ENCODE measurements at places on chromosomes 4 and X.

DNA sequence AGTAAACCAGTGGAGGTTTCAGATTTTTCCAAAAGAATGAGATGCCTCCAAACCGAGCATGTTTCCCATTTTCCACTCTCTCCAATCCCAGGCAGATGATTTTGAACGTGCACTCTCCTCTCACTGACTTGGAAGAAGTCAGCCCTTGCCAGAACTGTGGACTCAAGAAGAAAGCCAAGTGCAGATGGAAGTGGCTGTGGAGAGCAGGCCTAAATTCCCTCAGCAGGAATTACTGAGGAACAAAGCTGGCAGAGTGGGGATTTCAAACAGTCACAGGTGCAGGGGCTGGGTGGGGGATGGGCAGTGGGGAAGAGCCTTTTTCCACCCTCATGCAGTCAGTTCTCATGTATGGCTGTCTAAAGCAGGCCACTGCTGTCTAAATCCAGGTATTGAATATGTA lies 83.5 kb upstream of the PLAC1 start:
- DNase-seq: no peak

DNA sequence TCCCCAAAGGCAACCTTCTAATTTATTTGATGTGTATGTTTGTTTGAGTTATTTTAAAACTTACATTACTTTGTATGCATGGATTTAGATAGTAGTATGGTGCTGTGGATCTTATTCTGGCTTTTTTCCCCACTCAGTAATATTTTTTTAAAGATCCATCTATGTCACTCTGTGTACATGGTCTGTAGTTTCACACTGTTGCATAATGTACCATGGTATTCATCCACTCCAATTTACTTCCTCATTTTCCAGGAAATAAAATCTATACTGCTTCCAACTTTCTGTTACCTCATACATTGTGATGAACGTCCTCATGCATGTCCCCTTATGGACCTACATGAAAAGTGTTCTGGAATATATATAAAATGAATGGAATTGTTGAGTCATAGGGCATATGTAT lies 17.6 kb downstream of the ARMCX2 start:
- DNase-seq: no peak

DNA sequence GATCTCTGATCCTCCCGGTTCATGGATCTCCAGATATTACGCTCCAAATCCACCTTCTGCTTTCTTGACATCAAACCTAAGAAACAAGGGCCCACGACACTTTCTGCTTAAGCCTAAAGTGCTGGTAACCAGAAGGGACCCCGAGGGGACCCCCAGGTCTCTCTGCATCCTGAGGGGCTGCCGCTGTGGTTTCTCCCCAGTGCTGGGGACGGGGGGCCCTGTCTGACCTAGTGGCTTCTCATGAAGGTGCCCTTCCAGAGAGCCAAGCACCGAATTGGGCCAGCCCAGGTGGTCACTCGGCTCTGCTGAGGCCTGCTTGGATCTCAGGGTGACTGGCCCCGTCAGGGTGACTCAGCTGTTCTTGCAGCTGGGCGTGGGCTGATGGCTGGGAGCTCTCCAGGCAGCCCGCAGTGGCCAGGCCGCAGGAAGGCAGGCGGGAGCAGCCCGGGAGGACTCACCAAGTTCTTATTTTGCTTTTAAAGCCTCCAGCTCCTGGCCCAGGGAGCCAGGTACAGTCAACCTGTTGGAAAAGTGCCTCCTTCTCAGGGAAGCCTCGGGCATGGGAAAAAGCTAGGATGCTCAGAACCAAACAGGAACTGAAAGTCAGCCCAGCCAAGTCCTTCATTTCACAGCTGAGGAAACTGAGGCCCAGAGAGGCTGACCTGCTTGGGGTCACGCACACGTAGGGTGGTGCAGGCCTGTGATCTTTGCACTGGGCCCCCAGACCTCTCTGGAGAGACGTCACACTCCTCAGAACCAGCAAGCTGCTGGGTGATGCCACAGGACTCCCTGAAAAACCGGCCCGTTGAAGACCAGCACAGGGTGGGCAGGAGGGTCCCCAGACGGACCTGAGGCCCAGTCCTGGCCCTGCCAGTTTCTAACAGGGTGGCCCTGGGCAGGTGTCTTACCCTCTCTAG lies 16.7 kb downstream of the BLOC1S4 start:
- DNase-seq: no peak

- no peak for DNase-seq
Observed at GRCh38 chr4:26955241-26955640, 94.6 kb downstream of the STIM2 start.

GRCh38 chr4:47816748-47817147 lies 21.1 kb downstream of the CORIN start:
- no peak for DNase-seq

- DNase-seq: no peak
Observed at GRCh38 chr4:39068907-39069306, 6.9 kb downstream of the KLHL5 start.

- no peak for DNase-seq
Observed at GRCh38 chrX:88355252-88355651, 391.8 kb upstream of the CPXCR1 start.

DNA sequence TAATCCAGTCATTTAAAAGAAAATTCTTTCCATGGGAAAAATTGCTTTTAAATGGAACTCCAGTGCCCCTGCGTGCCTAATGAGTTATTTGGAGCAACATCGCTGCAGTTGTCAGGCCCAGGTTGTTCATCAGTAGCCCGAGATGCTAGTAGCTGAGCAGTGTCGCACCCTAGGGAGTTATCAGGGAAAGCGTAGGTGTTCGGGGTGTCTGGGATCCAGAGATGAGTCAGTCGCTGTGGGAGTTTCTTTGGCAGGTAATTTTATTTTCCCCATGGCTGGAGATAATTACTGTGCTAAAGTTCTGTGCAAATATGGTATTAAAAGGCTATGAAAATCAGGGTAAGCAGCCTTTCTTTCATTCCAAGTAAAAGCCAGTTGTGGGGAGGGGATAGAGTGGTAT lies 49.4 kb downstream of the ANXA3 start:
- no peak for DNase-seq

DNA sequence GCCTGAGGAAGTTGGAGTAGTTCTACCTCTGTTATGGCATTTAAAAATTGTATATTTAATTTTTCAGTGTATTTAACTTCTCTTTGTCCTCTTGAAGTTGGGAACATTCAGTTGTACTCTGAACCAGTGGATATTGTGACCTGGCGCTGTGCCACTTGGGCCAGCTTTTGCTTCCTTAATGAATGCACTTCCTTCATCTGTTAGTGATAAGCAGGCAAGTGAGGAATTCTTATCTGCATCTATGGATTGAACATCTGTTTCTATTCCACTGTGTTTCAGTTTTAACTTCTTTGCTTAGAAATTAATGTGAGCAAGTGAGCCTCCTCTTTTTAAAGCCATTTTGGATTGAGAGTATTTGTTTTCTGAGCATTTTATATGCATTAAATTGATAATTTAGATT lies 128.3 kb downstream of the UCHL1 start:
- DNase-seq: no peak

GRCh38 chrX:121254336-121254735 lies 206.9 kb downstream of the GLUD2 start:
- no peak for DNase-seq

- DNase-seq: no peak
Observed at GRCh38 chrX:130834149-130834548, 68.9 kb downstream of the ENOX2 start.

GRCh38 chr4:139175646-139176301 lies 1.2 kb downstream of the ELF2 start:
- no peak for DNase-seq

- DNase-seq: no peak
Observed at GRCh38 chrX:115491766-115492165, 69.2 kb upstream of the PLS3 start.

DNA sequence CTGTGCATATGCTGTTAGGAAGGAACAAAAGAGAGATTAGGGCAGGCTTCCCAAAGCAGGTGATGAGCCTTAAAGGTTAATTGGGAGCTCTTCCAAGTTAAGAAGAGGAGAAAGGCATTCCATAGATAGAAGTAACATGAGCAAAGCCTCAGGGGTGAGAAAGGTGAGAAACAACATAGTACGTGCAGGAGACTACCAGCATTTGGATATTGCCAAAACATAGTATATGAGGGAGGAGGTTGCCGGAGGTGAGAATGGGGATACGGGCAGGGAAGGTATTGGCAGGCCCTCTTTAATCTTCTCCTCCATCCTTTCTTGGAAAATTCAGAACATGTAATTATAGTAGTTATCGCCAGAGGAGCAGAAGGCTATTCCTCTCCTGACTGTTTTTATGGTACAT lies 96.1 kb upstream of the MBNL3 start:
- no peak for DNase-seq

DNA sequence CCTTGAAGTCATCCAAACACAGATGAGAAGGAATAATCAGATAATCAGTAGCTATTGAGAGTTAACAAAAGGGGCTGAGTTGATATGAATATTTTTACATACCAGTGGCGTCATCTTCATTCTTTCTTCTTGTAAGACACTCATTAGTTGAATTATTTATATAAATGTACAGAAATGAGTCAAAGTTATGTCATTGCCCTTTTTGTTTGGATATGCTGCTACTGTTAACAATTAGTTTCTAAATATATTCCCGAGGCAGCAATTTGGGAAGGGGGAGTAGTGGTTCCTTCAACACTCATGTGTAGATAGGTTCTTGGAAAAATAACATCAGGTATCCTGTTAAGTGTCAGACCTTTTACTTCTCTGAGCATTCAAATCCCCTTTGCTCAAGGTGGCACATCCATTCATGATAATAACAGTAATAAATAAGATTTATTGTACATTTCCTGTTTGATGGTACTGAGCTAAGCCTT lies 436.6 kb downstream of the SPRY1 start:
- no peak for DNase-seq

- no peak for DNase-seq
Observed at GRCh38 chr4:119310826-119311225, 11.1 kb downstream of the FABP2 start.

DNA sequence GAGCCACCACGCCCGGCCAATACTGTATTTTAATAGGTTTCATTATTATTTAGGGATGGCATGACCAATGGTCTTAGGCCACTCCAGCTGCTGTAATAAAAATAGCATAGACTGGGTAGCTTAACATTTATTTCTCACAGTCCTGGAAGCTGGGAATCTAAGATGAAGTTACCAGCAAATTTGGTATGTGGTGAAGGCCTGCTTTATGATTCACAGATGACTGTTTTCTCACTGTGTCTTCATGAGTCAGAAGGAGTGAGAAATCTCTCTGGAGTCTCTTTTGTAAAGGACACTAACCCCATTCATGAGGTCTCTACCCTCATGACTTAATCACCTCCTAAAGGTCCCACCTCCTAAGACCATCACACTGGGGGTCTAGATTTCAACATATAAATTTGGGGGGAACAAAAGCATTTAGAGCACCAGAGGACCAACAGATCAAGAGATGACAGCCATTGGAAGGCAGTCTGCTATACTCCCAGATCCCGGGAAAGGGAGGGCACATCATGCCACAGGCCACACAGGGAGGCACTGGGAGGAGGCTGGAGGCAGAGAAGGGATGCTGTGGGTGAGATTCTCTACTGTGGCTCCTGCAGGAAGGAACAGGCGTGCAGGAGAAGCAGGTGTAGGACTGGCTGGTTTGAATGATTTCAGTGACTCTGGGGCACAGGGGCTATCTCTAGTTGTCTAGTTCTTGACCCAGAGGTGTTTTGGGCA lies 335.8 kb upstream of the SFRP2 start:
- no peak for DNase-seq

DNA sequence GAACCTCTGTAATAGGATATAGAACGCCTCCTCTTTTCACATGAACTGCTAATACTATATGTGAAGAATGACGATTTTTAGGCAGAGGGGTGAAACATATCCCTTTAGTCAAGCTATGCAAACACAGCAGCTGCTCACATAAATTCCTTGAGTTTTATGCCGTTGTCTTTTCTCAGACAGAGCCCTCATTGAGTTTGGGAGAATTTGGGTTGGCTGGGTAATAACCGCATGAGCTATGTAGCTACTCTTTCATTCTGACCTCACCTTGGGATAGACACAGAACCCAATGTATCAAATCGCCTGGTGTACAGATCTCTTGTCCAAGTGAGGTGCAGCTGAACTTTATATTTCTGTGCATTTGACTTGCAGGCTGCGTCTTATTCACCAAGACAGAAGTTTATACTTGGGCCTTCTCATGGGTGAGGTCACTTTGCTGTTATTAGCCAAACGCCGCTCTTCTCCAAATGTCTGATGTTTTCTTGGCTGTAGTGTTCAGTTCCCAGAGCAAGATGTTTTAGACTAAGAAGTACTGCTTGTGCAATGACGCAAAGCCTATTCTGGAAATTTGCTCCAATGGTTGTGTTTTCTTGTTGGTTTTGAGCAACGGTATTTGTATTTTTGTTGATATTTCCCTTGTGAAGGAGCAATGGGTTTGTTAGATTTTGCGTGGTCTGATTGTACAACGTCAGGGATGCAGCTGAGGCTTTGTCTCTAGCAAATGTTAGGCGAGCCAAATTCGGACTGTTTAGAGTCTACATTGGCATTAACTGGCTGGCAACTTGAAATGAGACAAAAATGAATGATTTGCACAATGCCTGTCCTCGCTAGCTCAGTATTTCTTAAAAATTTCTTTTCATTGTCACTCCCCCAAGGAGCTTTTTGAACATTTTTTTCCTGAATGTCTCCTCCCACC lies 11.2 kb upstream of the SPARCL1 start:
- DNase-seq: no peak

DNA sequence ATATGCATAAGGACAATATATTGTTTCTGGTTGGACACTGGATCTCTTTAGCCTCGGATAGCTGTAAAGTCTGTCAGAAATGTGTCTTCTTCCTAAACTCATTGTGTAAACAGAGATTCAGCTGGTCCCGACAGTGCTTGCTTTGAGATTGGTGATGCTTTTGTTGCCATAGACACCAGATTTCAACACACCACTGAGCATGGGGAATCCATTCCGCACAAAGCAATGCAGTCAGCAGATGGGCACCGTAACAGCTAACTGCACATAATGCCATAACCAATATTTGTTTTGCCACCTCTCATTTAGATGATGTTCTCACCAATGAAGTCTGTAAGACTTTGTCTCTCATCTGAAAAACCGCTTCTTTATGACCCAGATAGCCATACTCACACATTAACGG lies 33.3 kb upstream of the FAM47C start:
- DNase-seq: no peak
